HuH-7.5 (cell line): ENCODE measurements at places on chromosomes 12 and 14.
A peak's percentile ranks its signal among the peaks of the same experiment; 100 is the strongest.

DNA sequence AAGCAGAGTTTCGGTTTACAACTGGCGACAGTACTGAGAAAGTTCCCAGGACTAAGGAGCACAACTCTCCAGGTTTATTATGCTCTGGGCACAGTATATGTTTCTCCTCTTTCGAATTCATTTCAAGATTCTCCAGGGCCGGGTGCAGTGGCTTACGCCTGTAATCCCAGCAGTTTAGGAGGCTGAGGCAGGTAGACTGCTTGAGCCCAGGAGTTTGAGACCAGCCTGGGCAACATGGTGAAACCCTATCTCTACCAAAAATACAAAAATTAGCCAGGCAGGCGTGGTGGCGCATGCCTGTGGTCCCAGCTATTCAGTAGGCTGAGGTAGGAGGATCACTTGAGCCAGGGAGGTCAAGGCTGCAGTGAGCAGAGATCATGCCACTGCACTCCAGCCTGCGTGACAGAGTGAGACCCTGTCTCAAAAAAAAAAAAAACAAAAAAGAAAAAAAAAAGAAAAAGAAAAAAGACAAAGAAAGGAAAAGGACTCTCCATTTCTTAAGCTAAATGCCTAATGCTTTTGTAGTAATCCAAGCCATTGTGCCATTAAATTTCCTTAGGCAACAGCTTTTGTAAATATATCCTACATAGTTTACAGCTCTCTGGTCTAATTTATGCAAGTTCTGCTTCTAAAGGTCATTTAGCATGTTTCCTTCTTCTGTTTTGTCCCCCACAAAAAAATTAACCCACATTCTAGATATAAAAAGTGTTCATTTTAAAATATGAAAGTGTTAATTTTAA, 34.8 kb downstream of the ATL1 start:
- DNase-seq, result no peak

DNA sequence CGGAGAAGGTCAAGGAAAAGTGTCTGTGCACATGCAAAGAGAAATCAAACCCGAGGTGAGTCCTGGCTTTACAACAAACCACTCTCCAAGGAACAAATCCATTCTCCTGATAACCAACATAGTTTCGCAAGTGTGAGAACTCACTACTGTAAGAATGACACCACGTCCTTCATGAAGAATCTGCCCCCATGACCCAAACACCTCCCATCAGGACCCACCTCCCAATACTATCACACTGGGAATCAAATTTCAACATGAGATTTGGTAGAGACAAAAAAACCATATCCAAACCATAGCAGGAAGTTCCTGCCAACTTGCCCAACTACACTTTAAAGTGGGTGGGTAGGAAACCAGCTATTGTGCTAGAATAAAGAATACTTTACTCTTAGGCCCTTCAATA, 2.4 kb upstream of the ERC1 start:
- DNase-seq, result no peak

GRCh38 chr12:109115758-109116610, at the start of gene ACACB:
Gene ACACB, plus strand, starts transcription at chr12:109116587. Its CDS starts 22,819 bp downstream, at chr12:109139406.
- peak; percentile 45 for DNase-seq

DNA sequence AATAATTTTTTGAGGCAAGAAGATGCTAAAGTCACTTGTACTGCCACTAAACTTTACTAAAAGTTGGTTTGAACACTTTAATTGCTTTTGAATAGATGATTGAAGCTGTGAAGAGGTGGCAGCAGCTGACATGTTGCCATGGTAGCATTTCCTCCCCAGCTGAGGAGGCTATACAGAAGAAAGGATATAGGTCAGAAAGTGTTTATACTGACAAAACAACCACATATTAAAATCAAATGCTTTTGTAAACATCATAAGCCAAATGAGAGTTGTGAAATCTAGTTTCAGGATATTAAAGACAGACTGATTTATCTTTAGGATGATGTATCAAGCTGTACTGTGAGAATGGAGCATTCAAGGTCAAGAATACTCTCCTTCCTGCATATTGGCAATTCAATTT, 41.7 kb downstream of the TSPAN19 start:
- DNase-seq, result no peak

GRCh38 chr14:42353315-42353714, 746.6 kb downstream of the LRFN5 start:
- DNase-seq, result no peak

- DNase-seq, result no peak
These were observed 69.4 kb downstream of the SLC38A6 start for GRCh38 chr14:61050417-61050816.

DNA sequence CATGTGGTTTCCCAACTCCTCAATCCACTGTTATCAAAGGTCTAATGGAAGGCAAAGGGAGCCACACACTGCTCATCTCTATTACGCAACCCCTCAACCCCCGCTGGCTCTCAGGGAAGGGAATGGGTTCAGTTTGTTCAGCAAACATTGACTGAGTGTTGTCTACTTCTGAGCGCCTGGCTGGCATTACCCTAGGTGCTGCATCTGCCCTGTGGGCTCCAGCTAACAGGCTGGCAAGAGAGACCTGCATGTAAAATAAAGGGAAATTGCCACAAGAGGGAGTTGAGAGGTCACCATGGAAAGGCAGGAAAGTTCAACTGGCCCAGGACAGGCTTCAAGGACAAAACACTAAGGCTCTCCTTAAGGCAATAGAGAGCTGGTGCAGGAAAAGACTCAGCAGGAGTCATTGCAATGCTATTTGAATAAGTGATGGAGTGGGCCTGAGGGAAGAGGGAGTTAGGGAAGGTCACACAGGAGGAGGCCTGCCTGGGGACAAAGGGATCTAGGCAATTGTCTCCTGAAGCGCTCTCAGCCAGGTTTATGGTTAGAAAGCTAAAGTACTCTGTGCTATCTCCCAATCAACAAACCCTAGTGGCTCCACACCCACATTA, 5.5 kb upstream of the ZNF740 start:
- peak; percentile 64 for DNase-seq

GRCh38 chr14:55589171-55589570, 9.2 kb downstream of the KTN1 start:
- DNase-seq, result no peak

GRCh38 chr12:23906329-23906728, 43.1 kb downstream of the SOX5 start:
- DNase-seq, result no peak

DNA sequence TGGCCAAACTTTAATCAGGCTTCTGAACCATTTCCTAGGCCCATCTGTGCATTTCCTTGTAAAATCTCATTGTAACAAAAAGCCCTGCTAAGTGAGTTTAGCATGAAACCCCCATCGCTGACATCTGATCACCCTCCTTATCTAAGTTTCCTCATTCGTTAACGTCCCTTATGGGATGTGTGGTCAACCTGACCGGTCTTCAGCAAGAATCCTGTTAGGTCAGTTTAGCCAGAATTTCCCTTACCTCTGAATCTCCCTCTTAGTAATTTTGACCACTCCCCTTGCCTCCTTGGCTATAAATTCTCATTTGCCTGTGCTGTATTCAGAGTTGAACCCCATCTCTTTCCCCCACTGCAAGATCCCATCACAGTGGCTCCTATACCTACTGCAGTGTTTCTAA, 239.3 kb downstream of the RMST start:
- no peak for DNase-seq

- DNase-seq, result no peak
These were observed 934.9 kb downstream of the LRFN5 start for GRCh38 chr14:42541535-42542001.

GRCh38 chr12:131564845-131565244, 146.0 kb upstream of the SFSWAP start:
- DNase-seq, result no peak

GRCh38 chr14:71734076-71734475, 198.2 kb upstream of the RGS6 start:
- DNase-seq, result no peak

DNA sequence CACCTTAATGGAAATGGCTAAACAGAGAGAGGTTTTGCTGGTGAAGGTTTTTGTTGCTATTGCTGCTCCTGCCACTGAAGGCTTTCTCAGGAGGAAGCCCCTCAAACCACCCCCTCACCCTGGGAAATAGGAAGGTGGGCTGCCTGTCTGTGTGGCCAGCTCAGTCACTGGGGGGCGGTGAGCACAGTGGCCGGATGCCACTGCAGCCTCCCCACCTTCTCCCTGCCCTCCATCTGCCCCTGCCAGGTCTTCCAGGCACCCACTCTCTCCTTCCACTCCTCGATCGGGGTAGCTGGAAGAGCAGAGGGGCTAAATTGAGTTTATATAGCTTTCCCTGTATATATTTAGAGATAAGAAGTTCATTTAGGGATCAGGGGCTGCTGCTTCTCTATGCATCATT, 80.8 kb downstream of the PAPOLA start:
- no peak for DNase-seq

DNA sequence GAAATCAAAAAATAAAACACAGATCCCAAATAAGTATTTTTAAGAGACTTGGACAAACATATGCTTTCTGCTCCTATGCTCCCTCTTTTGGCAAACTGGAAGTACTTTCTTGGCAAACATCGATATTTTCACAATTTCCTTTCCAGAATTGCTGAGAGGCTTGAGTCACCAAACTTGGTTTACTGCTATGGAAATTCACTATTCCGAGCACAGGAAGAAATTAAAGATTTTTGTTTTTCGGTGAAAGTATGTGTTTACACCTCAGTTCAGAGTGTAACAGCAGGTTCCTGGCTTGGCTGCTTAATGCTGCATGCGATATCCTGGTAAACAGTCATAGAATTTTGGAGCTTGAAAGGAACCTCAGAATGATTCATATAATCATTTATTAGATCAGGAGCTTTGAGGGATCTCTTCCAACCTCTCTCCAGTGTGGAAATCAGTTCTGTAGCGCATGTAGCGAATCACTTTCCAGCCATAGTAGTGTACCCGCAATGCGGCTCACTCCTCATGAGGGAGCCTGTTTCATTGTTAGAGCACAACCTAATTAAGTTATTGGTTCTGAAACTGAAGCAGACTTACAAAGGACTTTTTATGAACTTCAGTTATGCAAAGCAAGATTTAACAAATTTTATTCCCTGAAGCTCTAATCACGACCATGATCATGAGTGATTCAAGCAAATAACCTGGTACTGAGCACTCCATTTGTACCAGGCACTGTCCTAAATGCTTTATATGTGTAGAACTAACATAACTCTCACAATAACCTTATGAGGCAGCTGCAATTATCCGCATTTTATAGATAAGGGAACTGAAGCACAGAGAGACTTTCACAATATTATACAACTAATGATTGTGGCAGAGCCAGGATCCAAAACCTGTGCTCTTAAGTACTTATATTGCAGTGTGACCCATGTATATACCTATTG, 56.4 kb upstream of the ATP2A2 start:
- DNase-seq, result no peak

GRCh38 chr12:15846887-15847286, 35.3 kb upstream of the STRAP start:
- DNase-seq, result no peak

DNA sequence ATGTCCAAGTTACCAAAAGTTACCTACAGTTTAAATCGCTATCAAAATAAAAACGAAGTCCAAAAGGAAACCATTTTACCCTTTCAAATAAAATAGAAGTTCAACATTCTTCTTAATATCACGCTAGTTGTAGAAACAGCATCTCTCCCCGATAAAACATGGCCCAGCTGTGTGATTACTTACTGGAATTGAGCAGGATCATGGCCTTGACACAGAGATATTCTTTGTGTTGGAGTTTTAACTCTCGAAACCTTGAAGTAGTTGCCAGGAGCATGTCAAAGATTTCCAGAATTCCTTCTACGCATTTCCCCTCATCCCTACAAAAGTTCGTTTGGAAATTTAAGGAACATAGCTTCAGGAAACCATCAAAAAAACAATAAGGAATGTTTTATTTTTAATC, 44.8 kb downstream of the ESR2 start:
- no peak for DNase-seq

DNA sequence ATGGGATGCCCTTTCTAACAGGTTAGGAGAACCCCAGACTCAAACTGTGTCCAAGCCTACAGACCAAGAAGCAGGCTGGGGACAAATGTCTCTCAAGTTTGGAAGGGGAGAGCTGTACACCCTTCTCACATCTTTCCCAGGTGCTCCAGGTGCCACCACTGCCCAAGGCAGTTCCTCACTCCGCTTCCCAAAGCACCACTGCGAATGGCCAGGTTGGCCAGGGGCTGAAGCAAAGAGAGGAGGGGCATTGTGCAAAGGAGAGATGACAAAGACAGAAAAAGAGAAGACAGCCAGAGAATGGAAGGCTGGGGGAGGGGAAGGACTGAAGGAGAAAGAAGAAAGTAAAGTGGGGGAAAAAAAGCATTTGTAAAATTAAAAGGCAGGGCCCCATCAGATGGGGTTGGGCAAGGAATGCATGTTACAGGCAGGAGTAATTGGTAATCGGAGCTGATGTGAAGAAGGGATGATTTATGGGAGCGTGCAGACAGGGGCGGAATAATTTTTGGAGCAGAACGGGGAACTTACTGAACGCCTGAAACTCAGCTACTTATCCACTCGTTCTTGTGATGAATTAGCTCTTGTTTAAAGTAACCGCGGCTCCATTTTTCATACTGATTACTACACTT, 165.8 kb downstream of the ESRRB start:
- no peak for DNase-seq

GRCh38 chr14:71658261-71658860, 273.9 kb upstream of the RGS6 start:
- DNase-seq, result no peak

DNA sequence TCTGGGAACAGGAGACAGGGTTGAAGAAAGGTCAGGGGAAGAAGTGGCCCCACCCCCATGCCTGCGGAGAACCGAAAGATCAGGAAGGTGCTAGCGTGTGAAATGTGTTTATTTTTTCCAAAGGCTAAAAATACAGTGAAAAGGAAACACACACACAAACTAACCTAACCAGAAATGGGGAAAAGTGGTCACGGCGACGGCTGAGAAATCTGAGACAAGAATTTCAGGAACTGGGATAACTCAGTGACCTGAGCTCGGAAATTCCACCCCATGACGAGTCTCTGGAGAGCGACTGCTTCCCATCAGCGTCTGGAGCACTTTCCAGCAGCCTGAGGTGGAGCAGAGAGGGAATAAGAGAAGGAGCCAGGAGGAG, 16.6 kb upstream of the RND1 start:
- no peak for DNase-seq

GRCh38 chr14:85616386-85616885, 86.5 kb downstream of the FLRT2 start:
- DNase-seq, result no peak

DNA sequence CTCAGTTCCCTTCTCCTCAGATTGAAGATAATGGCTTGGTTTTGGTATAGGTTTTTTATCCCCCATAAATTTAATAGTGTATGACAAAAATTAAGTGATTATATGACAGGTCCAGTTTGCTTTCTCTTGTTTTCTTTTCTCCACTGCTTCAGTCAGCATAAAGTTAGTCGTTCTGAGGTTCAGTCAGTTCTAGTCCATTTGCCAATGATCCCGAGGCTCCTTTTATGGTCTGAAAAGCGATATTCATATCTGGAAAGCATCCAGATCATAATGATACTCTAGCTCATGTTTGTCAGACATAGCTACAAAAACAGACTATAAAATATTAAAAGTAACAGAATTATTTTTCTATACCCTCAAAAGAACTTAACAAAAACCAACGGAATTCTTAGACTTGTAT, 67.1 kb upstream of the SLC38A4 start:
- DNase-seq, result no peak

DNA sequence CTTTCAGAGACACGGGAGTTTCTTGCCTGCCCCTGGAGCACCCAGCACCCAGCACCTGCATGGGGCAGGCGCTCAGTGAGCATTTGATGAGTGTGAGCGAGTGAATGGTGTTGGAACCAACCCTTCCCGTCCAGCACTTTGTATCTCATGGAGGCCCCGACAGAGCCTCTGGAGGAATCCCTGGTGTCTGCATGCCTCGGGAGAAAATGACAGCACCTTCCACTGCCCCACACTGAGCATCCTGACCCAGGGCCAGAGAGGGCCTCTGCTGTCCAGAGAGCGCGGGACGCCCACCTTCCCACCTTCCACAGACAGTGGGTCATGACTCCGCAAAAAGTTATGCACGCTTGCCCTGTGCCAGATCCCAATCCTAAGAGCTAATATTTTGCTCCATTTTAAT, 103.0 kb upstream of the BCL11B start:
- no peak for DNase-seq
